ENCODE measurements at places on chromosomes 4 and X.

GRCh38 chrX:70464051-70464450 lies 19.4 kb downstream of the DLG3 start:
- no peak for DNase-seq

- DNase-seq = no peak
Measured at GRCh38 chr4:57371671-57372070, 261.5 kb upstream of the IGFBP7 start.

GRCh38 chr4:122663814-122664610 lies 43.1 kb upstream of the IL21 start:
- no peak for DNase-seq

GRCh38 chrX:153922932-153923857 lies 2.9 kb downstream of the ARHGAP4 start:
- DNase-seq = no peak

DNA sequence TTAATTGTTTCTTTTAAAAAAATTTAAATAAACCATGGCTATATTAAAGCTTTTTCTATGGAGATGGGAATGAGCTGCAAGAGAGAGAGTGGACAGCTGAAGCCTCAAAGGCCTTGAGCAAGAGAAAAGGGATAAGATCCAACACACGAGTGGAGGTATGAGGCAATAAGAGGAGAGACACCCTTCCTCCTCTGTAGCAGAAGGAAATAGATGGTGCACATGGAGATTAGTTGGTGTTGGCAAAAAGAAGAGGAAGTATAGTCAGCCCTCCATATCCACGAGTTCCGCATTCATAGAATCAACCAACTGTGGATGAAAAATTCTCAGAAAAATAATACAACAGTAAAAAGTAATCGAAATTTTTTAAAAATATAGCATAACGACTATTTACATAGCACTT lies 3.2 kb downstream of the CXorf38 start:
- no peak for DNase-seq

- no peak for DNase-seq
Measured at GRCh38 chr4:107318078-107318477, 282.0 kb upstream of the DKK2 start.

DNA sequence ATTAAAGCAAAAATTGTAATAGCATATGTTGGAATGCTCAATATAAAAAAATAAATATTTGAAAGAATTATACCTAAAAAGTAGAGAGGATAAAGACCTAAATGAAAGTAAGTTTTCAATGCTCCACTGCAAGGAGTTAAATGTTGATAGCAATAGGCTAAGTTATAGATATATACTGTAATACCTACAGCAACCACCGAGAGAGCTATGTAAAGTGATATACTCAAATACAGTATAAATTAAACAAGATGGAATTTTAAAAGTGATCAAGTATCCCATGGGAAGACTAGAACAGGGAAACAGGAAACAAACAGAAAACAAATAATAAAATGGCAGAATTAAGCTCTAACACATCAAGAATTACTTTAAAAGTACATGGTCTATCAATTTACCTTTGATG lies 73.9 kb downstream of the CASP3 start:
- no peak for DNase-seq

GRCh38 chrX:133090236-133090809 lies 6.6 kb downstream of the USP26 start:
- DNase-seq = no peak
